ENCODE measurements at places on chromosomes 3 and 15.

GRCh38 chr15:67174446-67174845, 80.0 kb downstream of the AAGAB start:
- no peak for DNase-seq

DNA sequence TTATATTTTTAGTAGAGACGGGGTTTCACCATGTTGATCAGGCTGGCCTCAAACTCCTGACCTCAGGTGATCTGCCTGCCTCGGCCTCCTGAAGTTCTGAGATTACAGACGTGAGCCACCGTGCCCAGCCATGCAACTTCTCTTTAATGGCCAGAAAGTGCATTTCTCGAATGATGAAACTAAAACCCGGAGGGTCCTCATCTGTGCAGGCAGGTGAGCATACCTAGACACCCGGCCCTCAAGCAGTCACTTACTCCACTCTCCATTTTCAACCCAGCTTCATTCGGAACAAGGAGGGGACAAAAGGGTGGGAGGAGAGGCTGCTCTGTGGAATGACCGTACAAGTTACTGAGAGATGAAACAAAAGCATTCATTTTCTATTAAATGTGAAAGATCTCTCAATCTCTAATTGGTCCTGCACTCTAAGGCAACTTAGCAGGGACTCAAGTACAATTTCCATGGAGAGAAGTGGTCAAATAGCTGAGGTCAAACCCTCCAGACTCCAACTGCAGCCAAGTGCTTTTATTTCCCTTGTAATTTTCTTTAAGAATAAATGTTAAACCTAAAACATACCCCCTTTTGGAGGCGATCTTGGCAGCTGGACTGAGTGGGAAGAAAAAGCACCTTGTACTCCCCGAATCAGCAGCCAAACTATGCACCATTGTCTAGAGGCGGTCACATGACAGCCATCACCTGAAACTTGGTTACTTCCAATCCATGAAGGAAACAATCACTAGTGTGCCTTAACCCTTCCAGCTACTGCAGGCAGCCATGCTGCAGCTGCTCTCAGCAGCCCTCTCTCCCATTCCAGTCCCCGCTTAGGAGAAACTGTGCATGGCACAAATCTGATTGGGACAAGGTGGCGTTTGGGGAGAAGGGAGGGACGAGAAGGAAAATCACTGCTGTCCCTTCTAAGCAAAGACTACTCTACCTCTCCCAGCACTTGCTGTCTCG, 62.2 kb downstream of the VGLL4 start:
- no peak for DNase-seq

GRCh38 chr3:34929036-34929435, 710.3 kb upstream of the ARPP21 start:
- DNase-seq = no peak

GRCh38 chr3:97860364-97860763, 38.6 kb downstream of the CRYBG3 start:
- DNase-seq = no peak

- no peak for DNase-seq
Observed at GRCh38 chr3:136831461-136831860, 12.5 kb downstream of the SLC35G2 start.

DNA sequence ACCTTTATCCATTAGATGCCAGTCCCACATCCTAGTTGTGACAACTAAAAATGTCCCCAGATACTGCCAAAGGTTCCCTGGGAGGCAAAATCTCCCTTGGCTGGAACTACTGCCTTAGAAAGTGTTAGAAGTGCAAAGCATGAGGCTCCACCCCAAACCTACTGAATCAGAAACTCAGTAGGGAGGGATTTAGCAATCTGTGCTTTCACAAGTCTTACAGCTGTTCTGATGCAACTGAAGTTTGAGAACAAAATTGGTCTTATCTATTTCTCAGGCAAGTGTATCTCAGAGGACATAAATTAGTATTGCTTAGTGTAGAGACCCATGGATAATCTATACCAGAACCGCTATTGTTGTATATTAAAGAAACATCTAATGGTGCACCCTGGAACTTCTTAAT, 70.2 kb downstream of the CLDN1 start:
- DNase-seq = peak; percentile 13

GRCh38 chr3:53162672-53163443, 1.8 kb downstream of the PRKCD start:
- DNase-seq = no peak

DNA sequence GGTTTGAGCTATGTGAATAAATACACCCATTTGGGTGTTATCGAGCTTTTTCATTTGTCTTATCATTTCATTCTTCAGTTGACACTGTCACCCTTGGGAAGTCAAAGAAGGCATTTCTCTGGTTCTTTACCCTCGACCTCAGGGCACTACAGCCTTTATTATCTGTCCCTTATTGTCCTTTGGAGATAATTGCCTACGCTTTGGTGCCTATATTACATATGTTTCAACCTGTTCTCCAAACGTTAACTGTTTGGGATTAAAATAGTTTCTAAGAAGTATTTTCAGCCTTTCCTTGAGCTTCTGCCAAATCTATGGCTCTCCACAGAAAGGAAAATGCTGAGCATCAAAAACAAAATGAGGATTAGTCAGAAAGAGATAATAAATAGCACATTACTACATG, 395.4 kb upstream of the ADAMTS9 start:
- DNase-seq = no peak

DNA sequence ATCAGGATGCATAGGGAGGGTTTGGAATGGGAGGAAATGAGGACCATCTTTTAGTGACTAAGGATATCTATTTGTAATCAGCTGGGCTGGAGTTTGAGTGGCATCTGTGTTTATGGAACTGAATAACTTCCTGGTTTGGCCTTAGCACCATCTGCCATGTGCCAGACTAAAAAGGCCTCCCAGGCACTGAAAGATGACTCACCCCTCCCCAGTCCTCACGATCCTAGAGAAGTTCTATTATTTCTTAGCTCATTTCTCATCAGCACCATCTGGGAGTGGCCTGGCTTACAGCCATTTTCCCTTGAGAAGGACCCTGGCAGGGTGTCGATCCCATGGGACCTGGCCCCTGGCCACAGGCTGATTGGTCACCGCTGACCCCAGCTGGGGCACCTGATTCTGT, 23.9 kb upstream of the CTXND1 start:
- DNase-seq = peak; percentile 71

- no peak for DNase-seq
Observed at GRCh38 chr3:45137656-45138181, 8.5 kb downstream of the CDCP1 start.

GRCh38 chr3:7713724-7714123, 787.9 kb upstream of the LMCD1 start:
- DNase-seq = no peak

GRCh38 chr3:9649791-9650521, 651 bp downstream of the MTMR14 start:
- no peak for DNase-seq

- no peak for DNase-seq
Observed at GRCh38 chr3:166669781-166670180, 710.3 kb downstream of the ZBBX start.

- peak; percentile 58 for DNase-seq
Observed at GRCh38 chr3:141738891-141739363, 829 bp downstream of the RNF7 start.

DNA sequence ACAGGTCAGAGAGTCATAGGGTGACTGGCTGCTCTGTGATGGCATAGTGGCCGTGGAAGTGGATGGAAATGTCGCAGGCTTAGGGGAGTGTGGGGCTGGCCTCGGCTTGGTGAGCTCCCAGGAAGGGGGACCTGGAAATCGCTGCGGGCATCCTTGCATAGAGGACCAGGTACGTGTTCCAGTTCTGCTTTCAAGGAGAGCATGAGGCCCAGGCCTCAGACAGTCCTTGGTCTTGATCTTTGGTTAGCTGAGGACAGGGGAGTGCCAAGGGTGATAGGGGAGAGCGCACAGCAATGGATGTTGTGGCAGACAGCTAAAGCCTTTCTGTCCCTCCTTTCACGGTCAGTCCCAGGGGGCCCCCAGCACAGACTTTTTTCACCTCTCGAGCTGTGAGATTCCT, 110.5 kb downstream of the SNRPN start:
- no peak for DNase-seq

- no peak for DNase-seq
Observed at GRCh38 chr15:57705746-57706404, 639 bp upstream of the POLR2M start.

DNA sequence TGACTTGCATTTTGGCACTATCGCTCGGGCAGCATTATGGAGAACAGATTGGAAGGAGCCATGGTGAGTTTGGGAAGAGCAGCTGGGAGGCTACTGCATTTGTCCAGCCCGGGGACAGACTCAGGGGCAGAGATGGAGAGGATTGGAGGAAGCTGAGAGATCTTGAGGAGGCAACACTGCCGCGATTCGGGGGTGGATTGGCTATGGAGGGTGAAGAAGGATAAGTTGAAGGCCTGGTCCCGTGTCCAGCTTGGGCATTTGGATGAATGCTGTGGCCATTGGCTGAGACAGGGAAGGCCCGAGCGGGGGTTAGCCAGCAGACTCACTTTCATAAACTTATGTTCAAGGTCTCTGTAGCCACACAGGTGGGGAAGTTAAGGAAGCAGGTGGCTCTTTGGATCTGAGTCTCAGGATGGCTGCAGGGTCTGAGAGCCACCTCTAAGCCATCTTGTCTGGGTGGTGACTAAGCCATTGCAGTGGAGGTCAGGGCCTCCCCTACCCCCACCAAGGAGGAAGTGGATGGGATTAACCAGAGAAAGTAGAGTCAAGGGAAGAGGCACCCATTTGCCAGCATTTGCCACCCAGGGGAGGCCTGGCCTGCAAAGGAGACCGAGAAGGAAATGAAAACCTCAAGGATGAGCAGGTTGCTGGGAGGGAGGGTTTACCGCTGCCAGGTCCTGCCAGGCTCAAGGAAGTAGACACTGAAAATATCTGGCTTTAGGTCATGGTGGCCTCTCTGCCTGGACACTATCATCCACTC, 144.0 kb upstream of the TLE3 start:
- DNase-seq = no peak

GRCh38 chr3:52248816-52249547, 3.4 kb downstream of the PPM1M start:
- no peak for DNase-seq

GRCh38 chr3:153284282-153284938, 122.4 kb downstream of the RAP2B start:
- peak; percentile 86 for DNase-seq

DNA sequence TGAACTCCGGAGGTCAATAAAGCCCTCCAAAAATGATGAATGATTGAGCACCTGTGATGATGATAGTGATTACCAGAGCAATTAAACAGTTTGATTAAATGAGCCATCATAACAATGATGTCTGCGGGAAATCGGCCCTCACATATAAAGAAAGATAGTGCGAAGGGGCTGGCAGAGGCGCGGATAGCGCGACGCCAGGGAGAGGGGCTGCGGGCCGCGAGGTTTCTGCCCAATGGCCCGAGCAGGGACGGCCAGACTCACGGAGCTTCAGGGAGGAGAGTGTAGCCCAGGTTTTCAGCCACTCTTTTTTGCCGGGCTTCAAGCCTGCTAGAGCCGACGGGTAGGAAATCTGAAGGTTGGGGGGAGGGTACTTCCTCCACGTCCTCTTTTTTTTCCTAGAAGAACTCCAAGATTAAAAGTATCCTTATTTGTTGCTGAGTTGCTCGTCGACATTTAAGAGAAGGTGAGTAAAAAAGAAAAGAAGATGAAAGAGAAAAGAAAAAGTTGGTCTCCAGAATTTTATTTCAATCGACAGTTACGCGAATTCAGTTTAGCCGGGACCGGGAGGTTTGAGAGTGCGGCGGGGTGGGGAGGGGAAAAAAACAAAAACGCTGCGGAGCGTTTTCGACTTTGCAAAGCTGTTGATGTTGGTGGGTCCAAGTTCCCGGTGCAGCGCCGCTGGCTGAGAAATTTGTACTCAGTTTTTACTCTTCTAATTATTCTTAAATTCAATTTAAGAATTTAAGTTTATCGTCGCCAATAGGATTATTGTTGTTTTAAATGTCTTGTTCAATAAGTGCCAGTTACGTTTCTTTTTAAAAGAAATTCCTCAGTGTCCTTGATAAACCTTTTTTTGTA, 2.2 kb upstream of the MEIS2 start:
- peak; percentile 33 for DNase-seq

GRCh38 chr3:174132006-174132405, 727.1 kb upstream of the NAALADL2 start:
- no peak for DNase-seq

DNA sequence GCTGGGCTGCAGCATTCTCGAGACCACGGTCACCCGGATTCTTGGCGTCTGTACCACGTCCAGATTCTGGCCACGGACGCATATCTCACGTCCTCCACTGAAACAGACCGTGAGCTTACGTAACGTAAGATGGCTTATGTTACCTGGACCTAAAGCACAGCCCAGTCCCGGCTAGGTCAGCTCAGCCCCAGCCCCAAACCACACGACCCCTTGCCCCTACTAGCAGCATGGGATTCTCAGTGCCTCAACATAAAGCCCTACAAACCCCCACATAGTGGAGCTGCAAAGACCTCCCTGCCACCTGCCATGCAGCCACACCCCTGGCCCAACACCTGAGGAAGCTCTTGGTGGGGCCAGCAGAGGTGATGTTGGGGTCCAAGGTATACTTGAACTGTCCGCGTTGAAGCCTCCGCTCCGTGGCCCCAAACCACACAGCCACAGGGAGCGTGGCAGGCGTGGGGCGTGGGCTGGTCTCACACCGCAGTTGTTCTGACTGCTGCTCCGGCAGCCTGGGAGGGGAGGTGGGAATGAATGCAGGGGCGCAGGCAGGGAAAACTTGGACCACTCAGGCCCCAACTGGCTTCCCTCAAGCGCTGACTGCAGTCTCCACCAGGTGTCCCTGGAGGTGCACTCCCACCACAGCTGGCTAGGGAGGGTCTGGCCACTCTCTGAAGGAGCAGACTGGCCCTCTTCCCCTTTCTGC, 14.5 kb downstream of the PLXNB1 start:
- no peak for DNase-seq
